Femur (tissue), 1 donor: ENCODE measurements at places on chromosomes 5 and 9.

GRCh38 chr5:37738057-37738691, 101.7 kb downstream of the GDNF start:
- no peak for DNase-seq

DNA sequence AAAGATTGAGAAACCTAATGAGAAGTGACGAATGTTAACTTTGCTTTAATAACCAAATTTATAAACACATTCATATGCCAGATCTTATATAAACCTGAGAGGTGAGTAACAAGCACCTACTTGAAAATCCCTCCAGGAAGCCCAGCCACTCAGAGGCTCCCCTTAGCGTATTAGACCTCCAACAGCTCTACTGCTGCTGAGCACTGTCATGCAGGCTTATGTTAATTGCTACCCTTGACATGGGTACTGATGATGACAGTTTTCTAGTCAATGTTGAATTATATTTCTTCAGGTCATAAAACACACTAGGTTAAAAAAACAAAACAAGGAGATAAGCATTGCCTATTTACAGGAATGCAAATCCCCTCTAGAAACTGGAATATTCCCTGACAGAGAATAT, 161.2 kb downstream of the MPDZ start:
- no peak for DNase-seq

GRCh38 chr5:57216714-57217113, 42.9 kb downstream of the GPBP1 start:
- no peak for DNase-seq

- DNase-seq, result no peak
Measured at GRCh38 chr5:121974261-121974660, 12.5 kb downstream of the SRFBP1 start.

DNA sequence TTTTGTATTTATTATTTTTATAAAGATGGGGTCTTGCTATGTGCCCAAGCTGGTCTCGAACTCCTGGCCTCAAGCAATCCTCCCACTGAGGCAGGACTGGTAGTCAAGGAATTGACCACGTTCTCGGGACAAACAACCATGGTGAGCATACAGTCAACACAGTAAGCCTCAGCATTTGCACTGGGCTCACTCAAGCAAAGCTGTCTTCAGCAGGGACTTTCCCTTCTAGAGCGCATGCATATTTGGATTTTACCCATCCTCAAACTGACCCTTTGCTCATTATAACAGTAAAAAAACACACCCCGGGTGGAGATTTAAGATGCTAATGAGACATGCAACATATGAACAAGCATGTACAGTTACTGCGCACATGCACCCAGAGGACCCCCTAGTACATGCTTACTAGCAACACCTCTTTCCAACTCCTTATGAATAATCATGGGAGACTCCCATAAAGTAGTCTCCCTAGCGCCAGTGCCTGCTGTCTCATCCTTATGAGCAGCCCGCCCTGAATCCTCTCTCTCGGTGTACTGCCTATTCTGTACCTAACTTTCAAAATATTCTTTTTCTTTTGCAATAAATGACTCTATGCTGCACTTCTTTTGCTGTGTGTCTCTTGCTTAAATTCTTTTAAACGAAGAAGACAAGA, 41.5 kb downstream of the C5orf22 start:
- no peak for DNase-seq

DNA sequence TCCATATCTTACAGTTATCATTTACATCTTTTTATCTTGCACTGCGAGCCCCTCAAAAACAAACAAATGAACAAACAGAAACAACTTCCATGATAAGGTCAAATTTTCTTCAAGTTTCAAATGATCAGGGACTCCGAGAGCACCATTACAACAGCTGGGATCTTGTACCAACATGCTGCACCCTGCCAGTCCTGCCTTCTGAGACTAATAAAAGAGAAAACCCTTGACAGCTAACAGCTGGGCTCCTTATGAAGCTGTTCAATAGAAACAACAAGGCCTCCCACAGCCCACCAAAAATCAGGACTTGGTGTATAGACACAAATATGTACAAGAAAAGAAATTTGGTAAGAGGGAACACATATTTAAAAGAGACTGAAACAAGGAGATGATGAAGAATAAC, 985.3 kb upstream of the DMAC1 start:
- no peak for DNase-seq

DNA sequence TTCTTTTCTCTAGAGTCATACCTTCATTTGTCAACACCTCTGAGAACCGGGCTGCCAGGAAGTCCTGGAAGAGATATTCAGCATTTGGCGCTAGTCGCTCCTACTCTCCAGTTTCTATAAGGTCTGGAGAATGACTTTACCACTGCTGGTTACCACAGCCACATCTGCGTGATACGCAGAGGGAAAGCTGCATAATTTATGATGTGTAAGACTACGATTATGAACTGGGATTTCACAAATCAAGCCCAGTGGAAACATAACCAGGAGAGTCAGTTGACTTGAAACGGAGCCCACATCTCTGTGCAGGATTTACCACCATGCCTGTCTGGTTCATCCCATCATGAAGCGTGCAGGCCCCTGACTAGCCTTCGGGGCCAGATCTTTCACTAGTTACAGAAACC, 72.6 kb downstream of the FGF1 start:
- peak; percentile 67 for DNase-seq

DNA sequence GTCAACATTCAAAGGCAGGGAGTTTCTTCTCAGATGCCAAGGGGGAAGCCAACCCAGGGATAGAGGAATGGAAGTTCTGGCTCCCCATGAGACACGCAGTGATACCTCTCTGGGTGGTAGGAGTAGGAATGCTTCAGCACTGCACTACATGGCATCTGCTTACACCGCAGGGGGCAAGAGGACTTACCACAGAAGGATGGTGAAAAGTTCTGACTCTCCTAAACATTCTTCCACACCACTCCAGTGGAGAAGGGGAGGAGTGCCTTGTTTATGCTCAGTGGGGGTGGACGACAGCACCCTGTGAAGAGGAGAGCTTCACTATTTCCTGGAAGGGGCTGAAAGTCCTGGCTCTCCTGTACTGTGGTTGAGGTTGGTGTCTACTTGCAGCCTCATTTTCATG, 1011.3 kb upstream of the WWC1 start:
- no peak for DNase-seq

DNA sequence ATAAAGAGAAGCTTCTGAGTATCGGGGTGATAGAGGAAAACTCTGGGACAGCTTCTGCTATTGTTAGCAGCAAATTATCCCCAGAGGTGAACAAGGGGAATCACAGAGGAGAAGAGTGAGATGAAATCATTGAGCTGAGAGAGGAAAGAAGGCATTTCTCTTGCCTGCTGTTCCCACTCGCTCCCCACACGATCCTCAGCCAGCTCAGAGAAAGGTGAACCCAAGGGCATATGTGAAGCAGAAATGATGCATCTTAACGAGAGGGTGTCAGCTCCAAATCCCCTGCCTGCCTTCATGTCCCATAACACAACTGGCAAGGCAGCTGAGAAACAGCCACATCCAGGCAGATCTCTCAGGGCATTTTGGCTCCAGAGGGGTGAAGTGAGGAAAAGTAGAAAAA, 111.6 kb downstream of the BRINP1 start:
- no peak for DNase-seq

DNA sequence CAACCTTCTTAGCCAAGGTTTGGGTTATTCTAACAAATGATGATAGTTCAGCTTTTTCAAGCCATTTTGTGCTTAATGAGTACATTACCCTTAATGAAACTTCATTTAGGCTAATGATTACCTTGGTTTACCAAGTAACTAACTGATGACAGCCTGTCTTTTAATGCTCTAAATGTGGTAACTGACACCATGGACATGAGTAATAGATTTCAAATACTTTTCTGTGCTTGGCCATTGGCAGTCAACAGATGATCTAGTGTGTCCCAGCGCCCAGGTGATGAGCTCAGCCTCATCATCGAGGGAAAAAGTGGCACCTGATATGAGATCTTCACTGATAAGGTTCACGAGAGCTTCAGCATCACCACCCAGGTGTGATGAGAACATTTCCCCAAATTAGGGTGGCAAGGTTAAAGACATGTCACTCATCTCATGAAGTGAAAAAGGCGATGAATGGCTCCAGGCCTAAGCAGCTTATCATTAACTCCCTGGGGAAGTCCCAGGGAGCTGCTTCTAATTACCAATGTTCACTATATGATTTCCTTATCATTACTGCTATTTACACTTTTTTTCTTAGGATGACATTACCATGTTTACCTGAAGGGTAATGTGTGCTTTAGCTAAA, 296.0 kb downstream of the SPOCK1 start:
- no peak for DNase-seq

DNA sequence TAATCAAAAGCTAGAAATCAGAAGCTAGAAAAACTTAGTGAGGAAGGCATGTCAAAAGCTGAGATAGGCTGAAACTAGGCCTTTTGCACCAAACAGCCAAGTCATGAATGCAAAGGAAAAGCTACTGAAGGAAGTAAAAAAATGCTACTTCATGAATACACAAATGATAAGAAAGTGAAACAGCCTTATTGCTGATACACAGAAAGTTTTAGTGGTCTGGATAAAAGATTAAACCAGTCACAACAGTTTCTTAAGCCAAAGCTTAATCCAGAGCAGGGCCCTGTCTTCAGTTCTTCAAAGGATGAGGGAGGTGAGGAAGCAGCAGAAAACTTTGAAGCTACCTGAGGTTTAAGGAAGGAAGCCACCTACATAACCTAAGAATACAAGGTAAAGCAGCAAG, 102.5 kb upstream of the SH3GL2 start:
- no peak for DNase-seq

DNA sequence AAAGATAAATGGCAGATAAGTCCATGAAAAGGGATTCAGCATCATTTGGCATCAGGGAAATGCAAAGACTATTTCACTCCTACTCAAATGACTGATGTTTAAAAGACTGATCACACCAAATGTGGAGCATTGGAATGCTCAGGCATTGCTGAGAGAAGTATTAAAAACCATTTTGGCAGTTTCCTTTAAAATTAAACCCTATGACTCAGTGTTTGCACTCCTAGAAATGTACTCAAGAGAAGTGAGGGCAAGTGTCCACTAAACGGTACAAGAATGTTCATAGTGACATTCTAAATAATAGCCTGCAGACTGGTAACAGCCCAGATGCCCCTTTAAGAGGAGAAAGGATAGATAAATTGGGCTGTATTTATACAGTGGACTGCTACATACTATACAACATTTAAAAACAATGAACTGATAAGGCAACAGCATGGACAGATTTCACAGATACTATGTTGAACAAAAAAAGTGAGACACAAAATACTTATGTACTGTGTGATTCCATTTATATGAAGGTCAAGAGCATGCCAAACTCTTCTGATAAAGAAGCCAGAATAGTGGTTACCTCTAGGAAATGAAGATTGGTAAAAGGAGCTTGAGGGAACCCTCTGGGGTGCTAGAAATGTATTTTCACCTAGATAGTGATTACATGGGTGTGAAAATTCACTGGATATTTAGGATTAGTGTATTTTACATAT, 24.6 kb downstream of the APC start:
- DNase-seq, result no peak

GRCh38 chr9:101495810-101496209, 37.8 kb upstream of the RNF20 start:
- DNase-seq, result no peak

DNA sequence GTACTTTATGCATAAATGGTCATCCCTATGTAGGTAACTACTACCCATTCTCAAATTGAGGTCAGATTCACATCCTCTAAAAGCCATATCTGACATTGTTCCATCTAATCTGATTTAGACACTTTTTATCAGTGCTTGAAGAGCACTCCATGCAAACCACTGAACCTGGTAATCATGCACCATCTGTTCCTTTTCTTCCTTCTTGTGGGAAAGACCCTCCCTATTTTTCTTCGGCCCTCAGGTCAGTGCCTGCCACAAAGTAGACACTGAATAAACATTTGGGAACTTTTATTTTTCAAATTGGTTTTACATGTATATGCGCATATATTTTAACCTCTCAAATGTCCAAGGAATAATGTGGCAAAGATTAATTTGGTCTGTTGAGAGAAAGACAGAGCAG, 26.0 kb upstream of the PDE4D start:
- DNase-seq, result no peak

DNA sequence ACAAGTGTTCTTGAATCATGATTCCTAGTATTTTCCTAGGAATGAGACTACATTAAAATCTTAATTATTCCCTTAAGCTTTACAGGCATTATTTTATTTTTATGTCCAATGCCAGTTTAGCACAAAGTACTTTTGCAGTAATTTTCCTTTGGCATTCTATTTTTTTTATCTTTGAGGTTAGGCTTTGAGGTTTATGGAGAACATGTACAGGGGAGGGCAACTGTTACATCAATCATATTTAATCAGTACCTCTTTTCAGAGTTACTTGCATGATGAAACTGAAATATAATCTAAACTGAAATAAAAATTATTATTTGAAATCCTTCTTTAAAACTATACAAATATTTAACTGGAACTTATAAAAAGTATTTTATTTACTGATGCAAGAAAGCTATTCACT, 118.2 kb upstream of the MPDZ start:
- DNase-seq, result no peak

DNA sequence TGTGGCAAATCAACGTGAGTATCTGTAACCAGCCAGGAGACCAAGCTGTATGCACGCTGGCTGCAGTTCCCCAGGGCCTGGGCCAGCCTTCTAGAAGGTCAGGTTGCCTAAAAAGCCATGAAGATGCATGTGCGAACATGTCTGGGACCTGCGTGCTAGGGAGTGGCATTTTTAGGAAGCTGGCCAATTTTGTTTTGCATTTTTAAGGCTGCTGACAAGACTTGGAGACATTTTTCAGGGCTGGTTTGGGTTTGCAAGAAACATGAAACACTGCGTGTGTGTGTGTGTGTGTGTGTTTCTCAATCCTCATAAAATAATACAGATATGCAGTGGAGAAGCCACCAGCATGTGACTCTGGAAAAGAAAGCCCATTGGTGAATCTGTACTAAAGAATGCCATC, 5.1 kb downstream of the TGFBI start:
- no peak for DNase-seq

DNA sequence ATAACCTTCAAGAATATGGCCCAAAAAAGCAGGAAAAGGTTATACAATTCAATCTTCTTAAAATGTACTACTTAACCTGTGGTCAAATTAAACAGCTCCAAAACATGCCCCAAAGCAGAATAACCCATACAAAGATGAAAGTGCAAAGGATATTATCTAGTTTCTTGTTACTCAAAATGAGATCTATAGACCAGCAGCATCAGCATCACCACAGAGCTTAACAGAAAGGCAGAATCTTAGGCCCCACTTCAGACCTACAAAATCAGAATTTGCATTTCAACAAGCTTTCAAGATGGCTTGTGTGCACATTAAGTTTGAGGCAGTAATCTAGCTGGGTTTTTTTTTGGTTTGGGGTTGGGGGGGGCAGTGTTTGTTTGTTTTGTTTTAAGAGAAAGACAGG, 54.0 kb downstream of the SCAI start:
- DNase-seq, result no peak
